CD4-positive, alpha-beta T cell (primary cell): ENCODE measurements at places on chromosomes 6 and 20. TPM values are rescaled to one million over a fixed set of nuclear protein-coding genes. Genes with fewer than 3 reads are reported as not detected.

The OR2H1 gene
- total RNA-seq: not detected

The RRP36 gene
- total RNA-seq: 17.2 TPM

GRCh38 chr20:2065099-2065498 is 36.5 kb upstream of the STK35 start:
- no peaks in the 10 kb centered on the region for H3K36me3 ChIP-seq
- peaks cover 24% of the 10 kb centered on the region for H3K27me3 ChIP-seq

DNA sequence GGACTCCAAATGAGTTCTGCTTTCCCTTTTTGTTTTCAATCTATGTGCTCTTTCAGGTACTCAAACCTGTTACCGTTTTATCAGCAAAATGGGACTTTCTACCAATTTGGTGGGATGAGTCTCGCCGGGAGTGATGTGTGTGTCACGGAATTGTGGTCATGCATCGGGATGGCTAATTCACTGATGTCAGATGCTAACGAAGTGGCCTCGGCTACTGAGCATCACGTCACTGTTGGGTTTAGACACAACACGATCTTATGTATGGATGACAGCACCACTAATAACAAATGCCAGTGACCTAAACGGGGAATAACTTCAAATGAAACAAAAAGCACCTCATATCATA is 1.6 kb upstream of the PCK1 start:
- H3K4me1 ChIP-seq: no peaks in the 10 kb centered on the region
- H3K4me3 ChIP-seq: no peak overlapping the region
- no peak overlapping the region for H3K27ac ChIP-seq
- peaks cover 8% of the 10 kb centered on the region for H3K27me3 ChIP-seq
- DNase-seq: no peak
